ENCODE measurements at places on chromosomes 4 and X. TPM values are rescaled to one million over a fixed set of nuclear protein-coding genes. Genes with fewer than 3 reads are reported as not detected.

The GLOD5 gene
- total RNA-seq = not detected

DNA sequence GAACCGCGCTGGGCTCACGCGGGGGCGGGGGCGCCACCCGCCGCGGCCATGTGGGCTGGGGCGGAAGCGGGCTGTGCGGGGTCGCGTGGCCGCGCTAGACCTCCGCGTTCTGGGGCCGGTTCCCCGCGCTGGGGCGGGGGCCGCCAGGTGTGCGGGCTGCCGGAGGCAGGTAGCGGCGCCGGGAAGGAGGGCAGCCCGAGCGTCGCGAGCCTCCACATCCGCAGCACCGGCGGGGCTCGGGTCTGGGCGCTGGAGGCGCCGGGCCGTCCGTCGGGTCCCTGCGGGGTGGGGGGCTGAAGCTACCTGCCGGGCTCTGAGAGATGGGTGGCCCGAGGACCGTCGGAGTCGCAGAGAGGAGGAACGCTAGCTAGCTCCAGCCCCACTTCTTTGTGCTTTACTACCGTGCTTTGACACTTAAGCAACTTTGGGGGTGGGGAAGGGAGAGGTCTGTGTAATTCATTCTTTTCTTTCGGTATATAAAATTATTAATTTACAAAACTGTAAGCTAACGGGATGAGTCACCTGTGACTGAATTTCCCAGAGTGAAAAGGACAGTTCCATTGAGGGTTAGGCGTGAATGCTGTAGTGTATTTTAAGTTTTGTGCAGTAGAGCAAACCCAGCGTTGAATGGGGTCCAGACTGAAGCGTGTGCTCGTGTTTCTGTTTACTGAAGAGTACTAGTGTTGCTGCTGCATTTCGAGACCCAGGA lies 689 bp downstream of the METAP1 start:
- peak; percentile 29 for DNase-seq

DNA sequence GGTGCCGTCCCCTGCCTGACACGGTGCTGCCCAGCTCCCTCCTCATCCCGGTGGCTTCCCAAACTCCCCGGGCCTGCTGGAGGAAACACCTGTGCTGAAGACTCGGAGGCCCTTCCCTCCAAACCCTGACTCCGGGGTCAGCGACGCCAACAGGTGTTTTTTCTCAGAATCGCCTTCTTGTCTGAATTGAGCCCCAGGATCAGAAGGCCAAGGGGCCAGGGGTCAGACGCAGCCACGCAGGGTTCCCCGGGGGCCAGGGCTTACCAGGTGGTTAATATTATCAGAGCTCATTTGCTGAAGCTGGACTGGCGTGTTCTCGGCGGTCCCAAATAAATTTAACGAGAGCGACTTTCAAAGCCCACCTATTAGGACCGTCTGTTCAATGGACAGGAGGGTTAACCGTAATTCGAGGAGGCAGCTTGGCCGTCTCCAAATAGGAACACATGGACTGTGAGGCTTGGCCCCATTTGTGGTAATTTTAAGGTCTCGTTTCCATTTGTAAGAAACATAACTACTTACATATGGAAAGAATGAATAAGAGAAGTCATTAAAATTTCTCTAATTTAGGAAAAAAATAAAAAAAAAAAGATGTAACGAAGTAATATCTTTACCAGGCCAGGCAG lies 239.3 kb downstream of the CRLF2 start:
- no peak for DNase-seq

GRCh38 chrX:46860557-46860956 lies 23.7 kb downstream of the RP2 start:
- DNase-seq = no peak

DNA sequence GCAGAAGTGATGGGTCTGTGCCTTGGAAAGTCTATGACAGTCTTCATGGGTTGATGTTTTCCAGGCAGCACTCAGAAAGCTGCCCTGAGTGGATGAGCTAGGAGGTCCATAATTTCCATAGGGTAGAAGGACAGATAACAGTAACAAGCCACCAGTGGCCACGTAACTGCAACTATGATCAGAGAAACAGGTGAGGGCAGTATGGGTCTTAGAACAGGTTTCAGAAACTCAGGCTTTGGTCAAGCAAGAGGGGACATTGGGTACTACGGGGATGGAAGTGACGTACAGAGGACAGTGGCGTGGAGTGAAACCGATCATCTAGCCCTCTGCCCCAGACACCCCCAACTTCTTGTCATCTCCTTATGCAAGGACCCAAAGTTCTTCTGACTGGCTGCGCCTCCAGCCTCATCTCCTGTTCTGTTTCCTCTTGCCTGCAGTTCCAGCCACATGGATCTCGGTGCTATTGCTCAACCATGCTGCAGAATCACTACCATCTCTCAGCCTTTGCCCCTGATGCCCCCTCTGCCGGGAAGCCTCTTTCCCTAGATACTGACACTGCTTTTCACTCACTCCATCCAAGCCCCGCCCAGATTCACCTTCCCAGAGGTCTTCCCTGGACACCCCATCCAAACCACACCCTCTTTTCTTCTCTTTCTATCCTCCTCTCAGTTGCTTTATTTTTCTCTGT lies 123.4 kb downstream of the MFAP3L start:
- DNase-seq = no peak

The SLC2A9 gene
- total RNA-seq = 8.5 TPM

The NRK gene
- total RNA-seq = 38.5 TPM

GRCh38 chr4:8340781-8341241 lies 71.3 kb downstream of the HTRA3 start:
- DNase-seq = no peak

GRCh38 chrX:110477593-110478228 lies 119.1 kb downstream of the RTL9 start:
- no peak for DNase-seq

DNA sequence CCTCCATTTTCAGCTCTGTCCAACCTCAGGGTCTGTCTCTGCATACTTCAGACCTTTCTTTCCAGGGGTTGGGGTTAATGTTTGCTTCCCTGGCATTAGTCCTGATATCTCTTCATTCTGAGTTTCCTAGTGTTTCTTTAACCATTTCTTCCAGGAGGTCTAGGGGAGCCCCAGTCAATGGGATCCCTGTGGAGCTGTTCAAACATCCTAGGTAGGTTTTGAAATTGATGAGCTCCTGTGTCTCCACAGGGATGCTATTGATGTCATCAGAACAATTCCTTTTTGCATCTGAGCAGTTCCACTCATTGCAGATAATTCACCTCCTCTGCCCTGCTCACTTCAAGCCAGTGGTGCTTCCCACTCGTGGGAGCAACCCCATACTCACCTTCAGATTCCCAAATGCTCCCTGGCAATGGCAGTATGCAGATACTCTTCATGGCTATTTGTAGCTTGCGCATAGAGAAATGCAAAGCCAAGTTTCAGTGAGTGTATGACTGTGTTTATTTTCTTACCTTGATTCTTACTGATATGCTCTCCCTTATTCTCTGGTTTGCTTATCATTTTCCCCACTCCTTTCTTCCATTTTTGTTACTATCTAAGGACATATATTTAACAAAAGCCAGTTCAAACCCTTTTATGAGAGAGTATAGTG lies 33.7 kb upstream of the LIMCH1 start:
- no peak for DNase-seq

DNA sequence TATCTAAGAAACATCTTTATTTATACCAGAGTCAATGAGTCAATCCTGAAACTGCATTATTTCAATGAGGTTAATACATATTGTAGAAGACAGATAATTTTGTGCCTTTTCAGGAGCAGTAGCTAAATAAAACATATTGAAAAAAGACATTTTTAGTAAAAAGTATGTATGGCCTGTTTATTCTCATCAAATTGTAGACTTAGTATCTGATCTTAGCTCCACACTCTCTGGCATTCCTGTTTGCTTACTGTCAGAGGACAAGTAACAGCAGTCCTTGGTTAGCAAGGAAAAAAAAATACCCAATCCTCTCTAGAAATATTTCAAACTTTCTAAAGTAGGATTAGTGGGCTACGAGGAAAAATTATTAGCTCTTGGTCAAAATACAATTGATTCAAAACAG lies 50.5 kb upstream of the GUCY1A1 start:
- no peak for DNase-seq

- no peak for DNase-seq
These were observed 871.7 kb downstream of the FAM133A start for GRCh38 chrX:94545722-94546121.

DNA sequence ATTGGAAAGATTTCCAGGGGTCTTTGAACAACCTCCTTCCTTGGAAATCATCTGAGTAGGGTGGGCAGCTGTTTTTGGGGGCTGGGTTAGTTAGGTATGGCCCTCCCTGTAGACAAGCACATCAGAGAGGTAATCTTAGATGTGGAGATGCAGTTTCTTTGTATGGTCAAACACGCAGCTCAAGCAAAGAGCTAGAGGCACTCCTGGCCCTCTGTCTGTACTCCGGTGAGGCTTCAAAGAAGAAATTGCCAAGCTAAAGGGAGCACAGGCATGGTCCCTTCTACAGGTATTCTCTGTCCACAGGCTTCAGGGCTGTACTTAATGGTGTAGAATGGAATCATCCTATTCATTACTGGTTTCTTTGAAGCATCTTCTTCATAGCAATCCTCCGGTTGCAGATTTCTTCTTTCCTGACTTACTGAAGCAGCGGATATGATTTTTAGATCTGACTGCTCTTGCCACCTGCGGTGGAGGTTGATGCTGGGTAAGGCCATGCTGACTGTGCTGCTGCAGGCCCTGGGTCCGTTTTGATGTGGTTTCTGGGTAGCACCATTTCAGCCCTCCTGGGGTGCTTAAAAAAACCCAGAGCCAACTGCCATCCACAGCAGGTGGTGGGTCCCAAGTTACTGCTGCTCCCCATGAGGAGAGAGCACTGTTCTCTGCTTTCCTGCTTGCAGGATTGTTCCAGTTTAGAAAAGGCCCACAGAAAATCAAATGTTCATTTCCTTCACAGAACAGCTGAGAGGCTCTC lies 318.9 kb upstream of the GATB start:
- no peak for DNase-seq

The FAM9C gene
- not detected for total RNA-seq

DNA sequence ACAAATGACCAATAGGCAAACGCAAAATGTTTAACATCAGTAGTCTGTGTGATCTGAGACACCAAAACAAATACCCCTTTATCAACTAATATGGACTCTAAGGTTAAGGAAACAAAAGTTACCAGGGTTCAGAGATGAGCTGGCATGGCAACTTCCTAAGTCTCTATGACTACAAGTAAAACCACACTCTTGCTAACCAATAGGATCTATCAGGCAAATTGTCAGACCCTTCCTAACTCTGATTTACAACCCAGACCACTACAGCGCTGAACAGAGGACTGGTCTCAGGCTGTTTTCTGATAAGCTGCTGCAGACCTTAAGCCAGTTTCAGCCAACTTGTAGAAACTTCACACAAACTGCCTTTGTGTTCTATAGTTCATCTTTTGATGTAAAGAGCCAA lies 608.0 kb downstream of the TLL1 start:
- no peak for DNase-seq

DNA sequence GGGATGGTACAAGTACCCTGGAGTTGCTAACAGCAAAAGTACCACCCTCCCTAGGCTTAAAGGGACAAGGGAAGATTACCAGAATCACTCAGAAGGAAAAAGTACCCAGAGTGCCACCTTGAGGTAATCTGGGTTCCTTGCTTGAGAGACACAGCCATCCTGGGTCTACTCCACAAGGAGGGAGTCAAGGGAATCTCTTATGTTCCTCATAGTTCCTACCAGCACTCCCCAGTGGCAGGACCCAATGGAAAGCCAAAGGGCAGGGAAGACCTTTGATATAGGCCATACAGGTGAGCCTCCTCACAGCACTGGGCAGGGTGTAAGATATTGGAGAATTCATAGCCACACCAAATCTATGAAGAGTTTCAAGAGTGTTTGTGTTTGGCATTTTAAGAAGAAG lies 5.7 kb downstream of the IL2 start:
- DNase-seq = no peak

The KANTR gene
- 6.1 TPM for total RNA-seq

The DRD5 gene
- not detected for total RNA-seq

DNA sequence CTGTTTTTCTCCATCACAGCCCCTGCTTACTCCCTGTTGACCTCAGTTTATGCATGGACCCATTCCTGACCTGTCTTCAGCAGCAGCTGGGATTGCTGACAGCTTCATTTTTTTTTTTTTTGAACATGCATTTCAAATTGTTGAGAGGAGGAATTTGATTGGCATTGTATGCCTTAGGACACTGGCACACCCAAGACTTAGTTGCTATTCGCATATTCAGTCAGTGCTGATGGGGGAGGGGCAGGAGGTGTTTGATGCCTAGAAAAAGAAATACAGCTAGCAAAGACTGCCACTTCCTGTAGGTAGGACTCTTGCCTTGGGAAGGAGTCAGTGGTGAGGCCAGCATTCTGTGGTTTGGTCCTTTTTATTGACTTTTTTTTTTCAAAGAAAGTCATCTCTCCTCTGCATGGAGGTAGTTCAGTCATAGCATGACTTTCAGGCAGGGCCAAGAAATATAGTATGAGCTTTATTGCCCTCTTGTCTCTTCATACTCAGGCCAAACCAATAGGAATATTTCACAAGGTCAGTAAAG lies 33.6 kb upstream of the XK start:
- DNase-seq = no peak

The FRMD7 gene
- not detected for total RNA-seq

Data from adrenal gland (tissue), 19 donors.